ENCODE measurements at places on chromosomes 11 and 22.

DNA sequence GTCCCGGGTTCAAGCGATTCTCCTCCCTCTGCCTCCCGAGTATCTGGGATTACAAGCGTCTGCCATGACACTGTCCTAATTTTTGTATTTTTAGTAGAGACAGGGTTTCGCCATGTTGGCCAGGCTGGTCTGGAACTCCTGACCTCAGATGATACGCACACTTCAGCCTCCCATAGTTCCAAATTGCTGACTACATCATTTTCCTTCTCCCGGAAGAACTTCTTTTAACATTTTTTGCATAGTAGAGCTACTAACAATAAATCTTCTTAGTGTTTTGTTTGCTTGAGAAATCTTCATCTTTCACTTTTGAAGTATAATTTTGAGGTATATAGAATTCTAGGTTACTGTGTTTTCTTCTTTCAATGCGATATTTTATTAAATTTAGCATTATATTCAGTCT, 1415.1 kb upstream of the RAG2 start:
- no peak for DNase-seq

- no peak for DNase-seq
Measured at GRCh38 chr11:59770869-59771268, 15.7 kb downstream of the STX3 start.

GRCh38 chr11:3920148-3920852, 64.8 kb downstream of the STIM1 start:
- no peak for DNase-seq

- no peak for DNase-seq
Measured at GRCh38 chr11:131137046-131137445, 220.8 kb upstream of the SNX19 start.

DNA sequence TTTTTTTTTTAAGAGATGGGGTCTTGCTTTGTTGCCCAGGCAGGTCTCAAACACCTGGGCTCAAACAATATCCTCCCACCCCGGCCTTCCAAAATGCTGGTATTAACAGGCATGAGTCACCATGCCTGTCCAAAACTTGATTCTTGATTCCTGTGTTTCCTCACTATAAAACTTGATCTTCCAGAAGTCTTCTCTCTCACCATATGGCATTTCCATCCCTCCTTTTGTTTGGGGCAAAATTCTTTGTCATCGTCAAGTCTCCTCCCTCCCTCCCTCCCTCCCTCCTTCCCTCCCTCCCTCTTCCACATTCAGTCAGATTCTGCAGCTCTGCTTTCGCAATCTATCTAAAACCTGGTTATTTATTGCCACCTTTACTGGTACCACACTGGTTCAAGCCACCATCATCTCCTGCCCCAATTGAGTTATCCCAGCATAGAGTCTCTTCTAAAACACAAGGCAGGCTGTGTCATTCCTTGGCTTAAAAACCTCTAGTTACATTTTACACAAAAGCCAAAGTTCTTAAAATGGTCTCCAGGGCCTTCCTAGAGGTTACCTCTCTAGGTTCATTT, 65.0 kb upstream of the HORMAD2 start:
- no peak for DNase-seq

DNA sequence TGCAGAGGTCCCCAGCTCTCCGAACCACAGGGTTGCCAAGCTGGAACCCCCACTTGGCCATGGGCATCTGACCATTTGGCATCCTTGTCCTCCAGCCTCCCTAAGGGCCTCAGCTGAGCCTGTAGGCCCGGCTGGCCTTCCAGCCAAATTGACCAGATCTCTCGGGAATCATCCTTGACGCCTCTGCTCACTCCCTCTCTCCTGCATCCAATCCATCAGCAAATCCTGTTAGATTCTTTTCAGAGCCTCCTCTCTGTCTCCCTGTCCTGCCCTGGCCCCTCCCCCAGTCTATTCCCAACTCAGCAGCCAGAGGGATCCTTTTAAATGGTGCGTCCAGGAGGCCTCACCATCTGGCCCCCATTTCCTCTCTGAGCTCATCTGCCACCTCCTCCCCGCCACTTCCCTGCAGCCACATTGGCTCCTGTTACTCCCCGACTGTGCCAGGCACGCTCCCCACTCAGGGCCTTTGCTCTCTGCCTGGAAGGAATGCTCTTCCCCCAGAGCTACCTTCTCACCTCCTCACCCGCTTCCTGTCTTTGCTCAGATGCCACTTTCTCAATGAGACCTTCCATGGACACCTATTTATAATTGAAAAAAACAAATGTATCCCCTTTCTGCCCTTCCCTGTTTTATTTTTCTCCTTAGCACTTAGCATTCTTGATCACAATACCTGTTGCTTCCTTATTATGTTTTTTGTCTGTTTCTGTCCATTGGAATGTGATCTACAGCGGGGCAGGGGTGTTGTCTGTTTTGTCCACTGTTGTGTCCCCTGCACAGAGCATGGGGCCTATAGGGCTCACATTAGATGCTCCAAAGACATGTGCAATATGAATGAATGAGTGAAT, 78.1 kb downstream of the NFAM1 start:
- DNase-seq = peak; percentile 97
